ENCODE measurements at places on chromosomes 4 and X.

GRCh38 chrX:102744307-102744706 is 23.8 kb downstream of the GPRASP3 start:
- no peak for DNase-seq

DNA sequence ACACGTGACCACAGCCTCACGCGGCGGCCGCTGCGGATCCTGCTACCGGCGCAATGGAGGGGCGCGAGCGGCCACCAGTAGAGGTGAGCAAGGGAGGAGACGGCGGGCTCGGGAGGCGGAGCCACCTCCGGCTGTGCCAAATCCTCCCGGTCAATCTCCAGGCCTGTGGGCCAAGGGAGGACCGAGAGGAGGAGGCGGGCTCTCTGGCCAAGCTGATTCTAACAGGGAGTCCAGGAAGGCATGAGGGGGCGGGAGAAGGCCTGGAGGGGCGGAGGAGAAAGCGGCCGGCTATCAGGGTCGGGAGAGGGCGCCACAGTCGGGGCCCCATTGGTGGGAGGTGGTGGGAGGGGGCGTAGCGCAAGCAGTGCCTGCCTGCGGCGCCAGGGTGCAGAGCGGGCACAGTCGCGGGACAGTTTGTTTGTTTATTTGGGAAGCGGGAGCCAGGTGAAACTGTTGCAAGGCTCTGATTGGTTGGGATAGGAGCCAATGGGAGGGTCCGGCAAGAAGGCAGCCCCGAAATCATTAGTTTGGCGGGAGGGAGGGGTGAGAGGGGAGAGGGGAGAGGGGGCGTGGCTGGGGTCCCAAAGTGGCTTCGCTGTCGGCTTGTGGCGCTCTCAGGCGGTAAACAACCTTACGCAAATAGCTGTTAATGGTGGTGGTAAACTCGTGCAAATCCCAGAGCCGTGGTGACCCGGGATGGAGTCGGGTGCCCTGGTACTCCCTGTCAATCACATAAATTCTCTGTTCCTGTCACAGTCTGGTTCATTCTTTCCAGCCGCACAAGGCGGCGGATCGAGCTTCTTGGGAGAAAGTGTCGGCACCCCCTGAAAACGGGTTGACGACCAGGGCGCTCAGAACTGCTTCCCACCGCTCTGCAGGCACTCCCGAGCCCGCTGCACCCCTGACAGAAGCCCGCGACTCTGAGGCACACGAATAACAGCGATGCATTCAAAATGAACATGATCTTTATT is at the start of gene IRS4:
Gene IRS4, minus strand, starts transcription at position 55 of the 971 bp plus-strand sequence.
- no peak for DNase-seq

GRCh38 chr4:153789741-153790499 is 1.0 kb upstream of the SFRP2 start:
- DNase-seq, result no peak

- DNase-seq, result no peak
Measured at GRCh38 chr4:170805352-170805751, 715.6 kb upstream of the AADAT start.

DNA sequence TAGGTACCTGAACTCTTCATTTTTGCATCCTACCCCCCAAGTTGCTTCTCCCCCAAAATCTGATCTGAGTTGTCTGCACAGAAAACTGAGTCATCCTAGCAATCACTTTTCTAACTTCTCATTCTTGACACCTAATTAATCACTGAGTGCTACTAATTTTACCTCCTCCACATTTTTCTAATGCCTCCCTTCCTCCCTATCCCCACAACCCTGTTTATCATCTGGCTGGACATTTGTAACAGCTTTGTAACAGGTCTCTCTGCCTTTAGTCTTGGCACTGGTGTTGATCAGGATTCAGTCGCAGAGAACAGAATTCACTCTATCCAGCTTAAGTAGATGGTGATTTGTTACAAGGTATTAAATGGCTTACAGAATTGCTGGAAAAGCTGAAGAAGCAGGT is 303.9 kb upstream of the GATB start:
- DNase-seq, result no peak

DNA sequence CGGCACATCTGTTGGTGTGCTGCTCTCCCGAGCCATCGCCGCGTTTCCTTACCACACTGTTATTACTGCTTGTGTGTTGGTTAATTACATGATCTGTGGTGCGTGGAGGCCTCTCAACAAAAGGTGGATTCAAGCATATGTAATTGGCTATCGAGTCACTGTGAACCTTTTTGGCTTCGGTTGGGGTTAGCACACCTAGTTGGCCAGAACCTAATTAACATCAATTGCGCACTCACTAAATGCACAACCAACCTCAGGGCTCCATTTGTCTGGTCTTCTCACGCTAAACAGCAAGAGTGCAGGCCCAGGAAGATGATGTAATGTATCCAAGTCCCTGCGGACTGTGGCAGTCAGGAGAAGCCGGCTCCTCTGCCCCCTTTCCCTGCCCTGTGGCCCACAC is 17.4 kb downstream of the ENPP6 start:
- no peak for DNase-seq

DNA sequence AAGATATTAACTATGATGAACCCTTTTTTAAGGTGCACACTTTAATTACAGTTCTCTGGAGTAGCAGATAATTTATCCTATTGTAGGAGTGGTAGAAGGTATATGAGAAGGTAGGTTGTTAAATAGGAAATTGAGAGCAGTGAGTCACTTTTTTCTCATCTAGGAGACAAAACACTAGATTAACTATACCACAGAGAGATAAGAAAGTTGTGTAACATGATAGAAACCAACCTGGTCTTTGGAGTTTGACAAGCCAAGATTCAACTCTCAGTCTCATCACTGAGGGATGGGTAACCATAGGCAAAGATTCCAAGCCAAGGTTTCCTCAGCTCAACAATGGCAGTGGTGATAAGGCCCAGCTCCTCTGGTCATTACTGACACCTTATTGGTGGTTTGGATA is 104.0 kb downstream of the MAD2L1 start:
- DNase-seq, result no peak

- no peak for DNase-seq
Measured at GRCh38 chr4:159503236-159504008, 400.5 kb downstream of the RAPGEF2 start.

- DNase-seq, result no peak
Measured at GRCh38 chr4:64598066-64598465, 188.8 kb upstream of the TECRL start.
